ENCODE measurements at places on chromosomes 6 and 20.

DNA sequence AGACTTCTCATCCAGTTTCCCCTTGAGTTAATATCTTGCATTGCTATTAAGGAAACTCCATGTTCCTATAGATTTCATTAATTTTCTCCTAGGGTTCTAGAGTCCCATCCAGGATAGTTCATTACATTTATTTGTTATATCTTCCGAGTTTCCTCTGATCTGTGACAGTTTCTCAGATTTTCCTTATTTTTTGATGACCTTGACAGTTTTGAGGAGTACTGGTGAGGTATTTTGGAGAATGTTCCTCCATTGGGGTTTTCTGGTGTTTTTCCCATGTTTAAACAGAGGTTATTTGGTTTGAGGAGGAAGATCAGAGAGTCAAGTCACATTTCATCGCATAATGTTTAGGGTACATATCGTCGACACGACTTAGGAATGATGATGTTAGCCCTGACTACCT, 67.7 kb downstream of the LAMP5 start:
- no peaks in the 10 kb centered on the region for H3K4me1 ChIP-seq
- no peak overlapping the region for H3K27ac ChIP-seq
- peaks cover 2% of the 10 kb centered on the region for H3K27me3 ChIP-seq
- no peak overlapping the region for H3K4me3 ChIP-seq

DNA sequence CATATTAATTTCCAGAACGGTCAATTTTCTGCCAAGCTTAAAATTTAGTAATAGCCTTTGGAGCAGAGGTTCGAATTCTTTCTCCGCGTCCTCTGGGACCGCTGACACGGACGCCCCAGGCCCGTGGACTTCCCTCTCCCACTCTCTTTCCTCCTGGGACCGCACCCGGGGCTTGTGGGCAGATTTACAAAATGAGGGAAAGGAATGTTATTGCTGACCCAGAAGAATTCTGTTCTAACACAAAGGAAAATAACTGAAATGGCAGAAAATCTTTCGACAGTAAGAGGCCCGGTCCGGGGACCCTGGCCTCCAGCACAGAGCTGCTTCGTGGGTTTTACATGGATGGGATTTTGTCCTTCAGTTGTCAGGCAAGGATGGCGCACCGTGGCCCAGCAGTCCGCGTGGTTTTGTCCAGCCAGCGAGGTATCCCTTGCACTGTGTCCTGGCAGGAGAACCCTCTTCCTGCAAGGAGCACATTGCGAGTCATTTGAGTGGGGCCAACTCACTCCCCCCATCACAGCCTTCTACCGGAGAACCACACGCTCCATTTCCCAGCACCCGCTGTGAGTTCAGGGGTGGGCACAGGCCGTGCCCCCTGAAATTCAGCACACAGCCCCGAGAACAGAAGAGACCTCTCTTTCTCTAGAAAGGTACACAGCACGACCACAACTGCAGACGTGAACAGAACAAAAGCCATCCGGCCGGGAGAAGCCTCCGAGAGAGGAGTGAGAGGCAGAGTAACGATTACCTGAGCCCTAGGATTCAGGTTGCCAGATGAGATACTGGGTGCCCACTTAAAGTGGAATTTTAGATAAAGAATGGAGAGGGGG, 106.0 kb upstream of the AFDN start:
- DNase-seq = no peak
- H3K4me3 ChIP-seq = no peak overlapping the region
- no peak overlapping the region for H3K27ac ChIP-seq
- no peaks in the 10 kb centered on the region for H3K36me3 ChIP-seq
- H3K27me3 ChIP-seq = peaks cover 56% of the 10 kb centered on the region

DNA sequence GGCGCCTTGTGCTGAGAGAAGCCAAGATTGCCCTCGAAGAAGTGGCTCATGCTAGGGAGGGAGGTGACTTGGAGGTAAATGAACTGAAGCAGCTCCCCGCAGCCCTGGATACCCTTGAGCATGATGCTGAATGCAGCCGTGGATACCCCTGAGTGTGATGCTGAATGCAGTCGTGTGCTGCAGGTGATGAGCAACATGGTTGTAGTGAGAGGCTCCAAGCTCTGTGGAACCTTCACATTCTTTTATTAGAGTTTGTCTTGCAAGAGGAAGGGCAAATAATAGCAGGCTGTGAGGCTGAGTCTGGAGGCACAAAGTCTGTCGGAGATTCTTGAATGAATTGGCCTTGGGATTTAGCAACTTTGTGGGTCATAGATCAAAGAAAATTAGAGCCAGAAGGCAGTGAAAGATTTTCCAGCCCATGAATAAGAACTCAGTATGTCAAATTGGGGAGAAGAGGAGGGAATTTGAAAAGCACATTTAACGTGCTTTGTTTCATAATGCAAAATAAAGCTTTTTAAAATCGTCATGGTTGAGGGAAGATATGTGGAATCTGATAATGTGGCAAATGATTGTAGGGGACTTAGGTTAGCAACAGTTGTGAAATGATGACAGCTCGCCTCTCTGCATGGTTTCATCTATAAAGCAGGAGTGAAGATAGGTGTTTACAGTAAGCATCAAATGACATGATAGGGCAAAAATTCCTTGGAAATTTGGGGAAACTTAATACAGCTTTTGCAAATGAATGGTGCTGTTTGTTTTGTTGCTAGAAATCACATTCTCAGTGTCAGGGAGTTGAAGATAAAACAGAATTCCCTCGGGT, 120.1 kb upstream of the TIAM2 start:
- no peaks in the 10 kb centered on the region for H3K36me3 ChIP-seq
- DNase-seq = no peak
- H3K27ac ChIP-seq = no peak overlapping the region
- H3K4me1 ChIP-seq = no peaks in the 10 kb centered on the region
- no peaks in the 10 kb centered on the region for H3K27me3 ChIP-seq
- H3K4me3 ChIP-seq = no peak overlapping the region

- no peak for DNase-seq
- no peak overlapping the region for H3K27ac ChIP-seq
- no peak overlapping the region for H3K4me3 ChIP-seq
- peaks cover 3% of the 10 kb centered on the region for H3K27me3 ChIP-seq
- H3K36me3 ChIP-seq = no peaks in the 10 kb centered on the region
These were observed 35.4 kb upstream of the FOXA2 start for GRCh38 chr20:22619806-22620205.

DNA sequence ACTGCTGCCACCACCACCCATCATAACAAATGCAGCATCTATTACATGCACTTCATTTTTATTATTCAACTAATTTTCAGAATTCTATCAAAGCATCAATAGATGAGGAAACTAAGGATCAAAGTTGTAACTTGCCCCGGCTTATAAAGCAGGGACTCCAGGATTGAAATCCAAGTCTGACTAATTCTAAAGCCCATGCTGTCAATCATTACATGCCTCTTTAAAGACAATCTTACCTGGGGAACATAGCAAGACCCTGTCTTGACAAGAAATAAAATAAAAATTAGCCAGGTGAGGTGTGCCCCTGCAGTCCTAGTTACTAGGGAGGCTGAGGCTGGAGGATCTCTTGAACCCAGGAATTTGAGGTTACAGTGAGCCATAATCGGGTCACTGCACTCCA, 182.4 kb downstream of the ISM1 start:
- peaks cover 5% of the 10 kb centered on the region for H3K36me3 ChIP-seq
- no peak overlapping the region for H3K27ac ChIP-seq
- no peaks in the 10 kb centered on the region for H3K4me1 ChIP-seq
- DNase-seq = no peak

- H3K4me1 ChIP-seq = peaks cover 10% of the 10 kb centered on the region
- H3K27me3 ChIP-seq = no peaks in the 10 kb centered on the region
- H3K4me3 ChIP-seq = no peak overlapping the region
- H3K27ac ChIP-seq = no peak overlapping the region
- peaks cover 5% of the 10 kb centered on the region for H3K36me3 ChIP-seq
These were observed 16.8 kb upstream of the TCFL5 start for GRCh38 chr20:62878244-62879038.

GRCh38 chr20:23111307-23111943, 25.3 kb upstream of the CD93 start:
- no peak overlapping the region for H3K27ac ChIP-seq
- no peaks in the 10 kb centered on the region for H3K4me1 ChIP-seq
- H3K4me3 ChIP-seq = no peak overlapping the region

DNA sequence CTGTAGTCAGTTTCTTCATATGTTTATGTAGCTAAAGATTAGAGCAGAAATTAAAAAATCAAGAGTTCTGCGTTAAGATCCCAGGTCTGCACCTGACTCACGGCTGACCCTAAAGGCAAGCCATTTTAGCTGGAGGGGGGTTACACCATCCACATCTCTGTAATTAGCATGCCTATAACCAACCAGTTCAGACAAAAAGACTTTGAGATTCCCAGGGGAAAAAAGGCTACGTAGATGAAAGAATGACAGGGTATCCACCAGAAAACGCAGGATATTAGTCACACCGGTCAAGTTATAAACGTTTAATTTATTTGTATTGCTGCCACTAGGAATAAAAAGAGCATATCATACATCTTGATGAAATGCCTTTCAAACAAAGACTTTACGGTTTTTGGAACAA, 299.1 kb downstream of the FOXC1 start:
- H3K27me3 ChIP-seq = no peaks in the 10 kb centered on the region
- H3K27ac ChIP-seq = no peak overlapping the region
- H3K4me1 ChIP-seq = peaks cover 3% of the 10 kb centered on the region
- peaks cover 2% of the 10 kb centered on the region for H3K36me3 ChIP-seq

- no peak overlapping the region for H3K4me3 ChIP-seq
- no peaks in the 10 kb centered on the region for H3K36me3 ChIP-seq
- H3K27ac ChIP-seq = no peak overlapping the region
- H3K4me1 ChIP-seq = peaks cover 14% of the 10 kb centered on the region
These were observed 76.4 kb downstream of the EYA2 start for GRCh38 chr20:46970937-46971630.

DNA sequence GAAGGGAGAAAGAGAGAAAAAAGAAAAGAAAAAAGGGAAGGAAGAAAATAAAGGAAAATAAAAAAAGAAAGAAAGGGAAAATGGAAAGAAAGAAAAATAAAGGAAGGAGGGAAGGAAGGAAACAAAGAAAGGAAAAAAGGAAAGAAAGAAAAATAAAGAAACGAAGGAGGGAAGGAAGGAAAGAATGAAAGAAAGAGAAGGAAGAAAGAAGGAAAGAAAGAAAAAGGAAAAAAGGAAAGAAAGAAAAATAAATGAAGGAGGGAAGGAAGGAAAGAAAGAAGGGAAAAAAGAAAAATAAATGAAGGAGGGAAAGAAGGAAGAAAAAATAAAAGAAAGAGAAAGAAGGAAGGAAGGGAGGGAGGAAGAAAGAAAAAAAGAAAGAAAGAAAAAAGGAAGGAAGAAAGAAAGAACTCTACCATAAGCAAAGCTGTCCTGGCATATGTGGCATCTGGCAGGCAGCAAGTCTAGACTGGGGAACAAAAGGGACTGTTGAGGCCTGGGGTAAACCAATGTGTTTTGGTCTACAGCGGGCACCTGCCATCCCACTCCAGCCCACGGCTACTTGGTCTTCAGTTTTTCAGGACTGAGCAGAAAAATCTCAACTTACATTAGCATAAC, 86.9 kb downstream of the TFAP2C start:
- H3K27ac ChIP-seq = no peak overlapping the region
- DNase-seq = no peak
- no peaks in the 10 kb centered on the region for H3K36me3 ChIP-seq
- H3K27me3 ChIP-seq = peaks cover 1% of the 10 kb centered on the region
- no peak overlapping the region for H3K4me3 ChIP-seq

GRCh38 chr6:44809258-44809657, 421.8 kb downstream of the CDC5L start:
- H3K4me3 ChIP-seq = no peak overlapping the region
- H3K36me3 ChIP-seq = peaks cover 12% of the 10 kb centered on the region
- no peak for DNase-seq
- H3K4me1 ChIP-seq = peaks cover 11% of the 10 kb centered on the region
- H3K27me3 ChIP-seq = no peaks in the 10 kb centered on the region

DNA sequence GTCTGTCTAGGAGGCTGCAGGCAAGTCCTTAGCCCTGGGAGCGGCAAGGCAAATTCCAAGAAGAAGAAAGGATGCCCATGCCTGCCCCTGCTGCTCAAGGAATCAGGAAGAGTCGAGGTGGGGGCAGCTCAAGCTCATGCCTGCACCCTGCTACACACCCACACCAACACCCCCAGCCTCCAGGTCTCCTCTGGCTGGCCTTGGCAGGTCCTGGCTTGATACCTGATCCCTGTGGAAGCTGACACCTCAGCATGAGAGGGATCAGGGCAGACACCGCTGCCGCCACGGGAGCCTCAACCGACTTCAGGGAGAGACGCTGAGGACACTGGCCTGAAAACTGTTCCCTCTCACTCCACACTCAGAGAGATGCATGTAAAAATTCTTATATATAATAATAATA, 35.5 kb upstream of the MAFB start:
- no peaks in the 10 kb centered on the region for H3K36me3 ChIP-seq
- no peak overlapping the region for H3K4me3 ChIP-seq
- H3K27ac ChIP-seq = no peak overlapping the region
- no peak for DNase-seq
- H3K27me3 ChIP-seq = peaks cover 26% of the 10 kb centered on the region

DNA sequence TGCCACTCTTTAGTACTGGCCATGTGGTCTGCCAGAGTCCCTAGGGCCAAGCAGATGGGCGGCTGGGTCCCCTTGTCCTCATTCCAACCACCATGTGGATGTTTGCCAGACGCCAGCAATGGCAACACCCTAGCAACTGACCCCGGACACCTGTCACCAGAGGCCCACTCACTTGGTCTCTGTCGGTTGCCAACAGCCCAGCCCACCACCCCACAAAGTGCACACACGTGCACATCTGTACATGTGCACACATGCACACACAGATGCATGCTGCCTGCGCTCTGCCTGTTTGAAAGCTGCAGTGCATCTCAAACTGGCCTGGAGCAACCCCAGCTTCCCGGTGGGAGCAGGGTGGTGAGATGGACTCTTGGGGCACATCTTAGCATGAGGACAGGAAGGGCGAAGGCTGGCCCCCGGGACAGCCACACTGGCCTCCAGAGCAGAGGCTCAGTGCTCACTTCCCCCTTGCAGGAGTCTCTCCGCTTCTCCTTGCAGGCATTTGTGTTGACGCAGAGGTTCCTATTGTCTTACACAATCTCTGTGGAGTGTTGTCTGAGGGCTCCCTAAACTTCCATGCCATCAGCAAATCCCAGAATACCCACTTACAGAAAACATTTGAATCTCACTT, 54.0 kb downstream of the PSMG4 start:
- no peak for DNase-seq
- no peak overlapping the region for H3K4me3 ChIP-seq
- H3K27ac ChIP-seq = no peak overlapping the region
- peaks cover 14% of the 10 kb centered on the region for H3K27me3 ChIP-seq
- H3K4me1 ChIP-seq = peaks cover 2% of the 10 kb centered on the region

DNA sequence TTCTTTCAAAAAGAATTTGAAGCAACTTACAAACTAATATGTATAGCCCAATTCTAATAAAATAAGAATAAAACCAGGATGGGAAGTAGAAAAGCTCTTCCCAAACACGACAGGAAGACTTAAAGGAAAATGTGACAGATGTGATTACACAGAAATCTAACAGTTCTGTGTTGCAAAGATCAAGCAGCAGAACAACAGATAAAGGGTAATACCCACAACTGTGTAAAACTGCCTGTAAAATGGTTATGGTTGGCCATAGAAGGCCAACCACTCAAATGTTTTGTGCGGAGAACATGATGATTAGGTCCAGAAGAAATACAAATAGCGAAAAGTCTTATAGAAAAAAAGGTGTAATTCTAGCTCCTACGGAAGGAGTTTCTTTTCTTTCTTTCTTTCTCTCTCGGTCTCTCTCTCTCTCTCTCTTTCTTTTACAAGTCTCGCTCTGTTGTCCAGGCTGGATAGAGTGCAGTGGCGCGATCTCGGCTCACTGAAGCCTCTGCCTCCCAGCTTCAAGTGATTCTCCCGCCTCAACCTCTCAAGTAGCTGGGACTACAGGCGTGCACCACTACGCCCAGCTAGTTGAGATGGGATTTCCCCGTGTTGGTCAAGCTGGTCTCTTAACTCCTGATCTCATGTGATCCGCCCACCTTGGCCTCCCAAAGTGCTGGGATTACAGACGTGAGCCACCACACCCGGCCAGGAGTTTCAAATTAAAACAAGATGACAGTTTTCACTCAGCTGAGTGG, 128.5 kb downstream of the QRSL1 start:
- H3K36me3 ChIP-seq = no peaks in the 10 kb centered on the region
- H3K27ac ChIP-seq = no peak overlapping the region
- H3K4me1 ChIP-seq = no peaks in the 10 kb centered on the region
- peaks cover 3% of the 10 kb centered on the region for H3K27me3 ChIP-seq

All from activated naive CD8-positive, alpha-beta T cell treated with anti-CD3 and anti-CD28 coated beads, Interleukin-2, amount 10 ng/mL, durations not matched to agents 7 days and 5 days (primary cell).